ENCODE measurements at places on chromosomes 13 and 19. TPM values are rescaled to one million over a fixed set of nuclear protein-coding genes. Genes with fewer than 3 reads are reported as not detected.

The TNFAIP8L1 gene
- 15.5 TPM for total RNA-seq

The KRTDAP gene
- not detected for total RNA-seq

DNA sequence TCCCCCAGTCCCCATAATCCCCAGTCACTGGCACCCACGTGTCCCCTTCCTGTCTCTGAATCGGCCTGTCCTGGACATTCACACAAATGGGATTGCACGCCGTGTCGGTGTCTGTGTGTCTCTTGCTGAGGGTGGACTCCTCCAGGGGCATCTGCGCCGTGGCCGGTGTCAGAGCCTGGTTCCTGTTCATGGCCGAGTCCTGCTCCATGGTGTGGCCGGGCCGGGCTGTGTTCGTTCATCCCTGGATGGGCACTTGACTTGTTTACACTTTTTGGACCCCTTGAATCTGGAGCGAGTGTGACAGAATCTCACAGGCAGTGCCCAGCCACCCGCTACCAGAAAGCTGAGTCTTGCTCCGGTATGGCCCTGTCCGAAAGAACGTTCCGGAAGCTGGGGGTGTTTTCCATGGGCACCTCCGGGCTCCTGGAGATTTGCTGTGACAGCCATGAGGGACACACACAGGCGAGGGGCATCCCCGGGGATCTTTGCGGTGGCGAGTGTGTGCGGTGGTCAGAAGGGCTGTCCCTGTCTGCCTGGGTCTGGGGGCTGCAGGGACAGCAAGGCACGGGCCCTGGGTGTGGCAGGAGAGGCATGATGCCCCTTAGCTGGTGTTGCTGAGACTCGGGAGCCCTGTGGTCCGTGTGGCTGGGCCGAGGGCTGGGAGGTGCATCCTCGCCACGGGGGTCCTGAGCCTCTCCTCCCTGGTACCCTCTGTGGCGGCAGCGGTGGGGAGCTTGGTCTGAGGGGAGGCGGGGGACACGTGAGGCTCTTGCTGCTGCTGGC lies 6.4 kb upstream of the MEX3D start:
- DNase-seq = no peak

GRCh38 chr13:106156468-106156867 lies 379.0 kb downstream of the EFNB2 start:
- DNase-seq = no peak

The SH3GL1 gene
- 43.7 TPM for total RNA-seq

GRCh38 chr13:65236841-65237418 lies 1993.2 kb downstream of the PCDH9 start:
- no peak for DNase-seq

- no peak for DNase-seq
These were observed 38.6 kb upstream of the SEMA6B start for GRCh38 chr19:4597975-4598671.

Data from activated B cell treated with CpG ODN at 0.5 μM for 24 hours (primary cell).